ENCODE measurements at places on chromosomes 3 and 15.

DNA sequence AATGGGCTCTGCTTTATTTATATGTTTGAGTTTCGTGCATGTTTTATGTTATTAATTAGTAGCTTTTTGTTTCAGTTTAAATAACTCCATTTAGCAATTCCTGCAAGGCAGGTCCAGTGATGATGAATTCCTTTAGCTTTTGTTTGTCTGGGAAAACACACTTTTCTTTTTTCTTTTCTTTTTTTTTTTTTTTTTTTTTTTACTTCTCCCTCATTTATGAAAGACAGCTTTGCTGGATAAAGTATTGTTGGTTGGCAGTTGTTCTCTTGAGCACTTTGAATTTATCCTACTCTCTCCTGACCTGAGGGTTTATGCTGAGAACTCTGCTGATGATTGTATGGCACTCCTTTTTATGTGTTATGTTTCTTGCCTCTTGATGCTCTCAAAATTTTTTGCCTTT is 35.7 kb downstream of the TMEM39A start:
- no peak for DNase-seq

DNA sequence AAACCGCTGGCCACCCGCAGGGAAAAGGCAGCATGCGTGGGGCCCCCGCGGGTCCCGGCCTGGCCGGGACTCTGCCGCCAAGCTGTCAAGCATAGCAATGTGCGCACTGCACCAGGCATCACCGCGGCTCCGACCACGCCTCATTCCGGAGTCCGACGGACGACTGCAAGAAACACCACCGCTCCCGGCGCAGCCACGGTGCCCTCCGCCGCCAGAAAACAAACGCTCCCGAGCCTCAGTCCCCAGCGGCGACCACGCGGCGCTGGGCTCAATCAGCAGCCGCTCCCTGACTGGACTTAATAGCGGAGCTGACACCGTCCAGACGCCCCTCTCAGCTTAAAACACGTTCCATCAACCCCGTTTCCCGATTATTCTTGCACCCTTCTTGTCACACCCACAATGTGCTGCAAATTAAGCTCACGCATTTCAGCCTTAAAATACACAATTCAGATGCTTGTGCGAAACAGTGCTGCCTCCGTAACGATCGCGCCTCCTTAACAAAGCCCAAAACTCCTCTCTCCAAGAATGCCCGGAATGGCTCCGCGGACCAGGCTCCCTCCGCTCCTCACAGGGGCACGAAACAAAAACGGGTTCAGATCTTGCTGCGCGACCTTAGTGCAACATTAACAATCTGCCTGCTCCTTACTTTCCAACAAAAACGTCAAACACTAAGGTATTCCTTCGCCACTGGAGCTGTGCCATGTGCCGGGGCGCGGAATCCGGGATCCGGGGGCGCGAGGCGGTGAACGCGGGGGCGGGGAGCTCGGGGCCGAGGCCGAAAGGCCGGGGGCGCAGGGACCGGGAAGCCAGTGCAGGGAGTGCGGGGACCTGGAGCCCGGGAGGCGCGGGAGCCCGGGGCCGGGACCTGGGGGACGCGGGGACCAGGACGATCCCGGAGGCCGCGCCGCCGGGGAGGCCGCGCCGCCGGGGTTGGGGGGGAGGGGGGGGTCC is 655 bp downstream of the CYFIP1 start:
- DNase-seq = peak; percentile 54

DNA sequence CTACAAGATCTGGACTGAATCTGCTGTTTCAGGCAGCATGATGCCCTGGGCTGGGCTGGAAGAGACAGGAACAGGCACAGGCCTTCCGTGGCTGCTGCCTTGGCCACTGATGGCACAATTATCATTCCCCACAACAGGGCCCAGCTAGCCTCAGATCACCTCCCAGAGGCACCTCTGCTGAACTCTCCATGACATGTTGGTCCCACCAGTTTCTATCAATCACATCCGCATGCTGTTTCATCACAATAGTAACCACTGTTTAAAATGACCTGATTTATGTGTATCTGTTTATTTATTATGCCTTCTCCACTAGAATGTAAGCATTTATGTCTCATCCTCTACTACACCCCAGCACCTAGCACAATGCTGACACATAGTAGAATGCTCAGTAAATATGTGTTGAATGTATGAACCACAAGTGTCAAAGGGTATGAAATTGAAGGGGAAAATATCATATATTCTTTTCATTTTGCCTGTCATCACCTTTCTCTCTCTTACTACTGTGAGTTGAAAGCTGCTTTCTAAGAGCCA is 32.7 kb upstream of the ZBTB38 start:
- no peak for DNase-seq

DNA sequence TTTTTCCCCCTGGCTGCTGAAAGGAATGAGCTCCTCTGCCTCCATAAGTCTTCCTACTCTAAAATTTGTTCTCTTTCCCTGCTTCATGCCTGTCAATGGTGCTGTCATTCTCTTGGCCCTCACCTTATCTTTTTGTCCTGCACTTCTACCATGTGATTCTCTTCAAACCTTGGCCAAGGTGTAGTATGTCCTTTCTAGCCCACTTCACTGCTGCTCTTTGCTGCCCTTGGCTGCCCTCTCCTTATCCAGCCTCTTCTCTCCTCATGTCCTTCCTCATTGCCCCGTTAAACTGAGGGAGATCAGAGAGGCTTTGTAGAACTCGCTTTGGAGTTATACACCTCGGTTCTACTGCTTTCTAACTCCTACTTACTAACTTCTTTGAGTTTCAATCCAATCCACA is 19.7 kb downstream of the MINDY4B start:
- no peak for DNase-seq

DNA sequence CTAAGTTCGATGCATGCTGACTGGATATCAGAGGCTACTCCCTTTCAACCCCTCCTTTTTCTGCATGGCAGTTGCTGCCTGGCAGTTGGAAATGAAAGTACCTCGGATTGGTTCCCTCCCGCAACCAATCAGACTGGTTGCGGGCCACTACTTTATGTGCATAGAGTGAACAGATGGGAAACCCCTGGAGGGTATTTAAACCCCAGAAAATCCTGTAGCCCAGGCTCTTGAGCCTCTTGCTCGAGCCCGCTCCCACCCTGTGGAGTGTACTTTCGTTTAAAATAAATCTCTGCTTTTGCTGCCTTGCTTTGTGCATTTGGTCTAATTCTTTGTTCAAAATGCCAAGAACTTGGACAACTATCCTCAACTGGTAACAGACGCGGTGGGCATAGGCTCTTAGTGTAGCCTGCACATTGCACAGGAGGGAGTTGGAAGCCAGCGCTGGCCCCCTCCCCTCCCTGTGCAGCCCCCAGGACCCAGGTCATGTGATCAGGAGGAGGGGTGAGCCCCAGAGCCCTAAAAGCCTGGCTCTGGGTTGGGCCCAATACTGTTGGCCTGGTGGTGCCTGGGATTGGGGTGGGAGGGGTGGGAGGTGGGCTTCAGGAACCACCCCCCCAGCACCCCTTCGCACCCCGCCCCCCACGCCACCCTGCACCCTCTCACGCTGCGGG is 26.8 kb downstream of the RHCG start:
- no peak for DNase-seq

- DNase-seq = peak; percentile 80
Observed at GRCh38 chr15:85296615-85297402, 83.6 kb upstream of the AKAP13 start.

DNA sequence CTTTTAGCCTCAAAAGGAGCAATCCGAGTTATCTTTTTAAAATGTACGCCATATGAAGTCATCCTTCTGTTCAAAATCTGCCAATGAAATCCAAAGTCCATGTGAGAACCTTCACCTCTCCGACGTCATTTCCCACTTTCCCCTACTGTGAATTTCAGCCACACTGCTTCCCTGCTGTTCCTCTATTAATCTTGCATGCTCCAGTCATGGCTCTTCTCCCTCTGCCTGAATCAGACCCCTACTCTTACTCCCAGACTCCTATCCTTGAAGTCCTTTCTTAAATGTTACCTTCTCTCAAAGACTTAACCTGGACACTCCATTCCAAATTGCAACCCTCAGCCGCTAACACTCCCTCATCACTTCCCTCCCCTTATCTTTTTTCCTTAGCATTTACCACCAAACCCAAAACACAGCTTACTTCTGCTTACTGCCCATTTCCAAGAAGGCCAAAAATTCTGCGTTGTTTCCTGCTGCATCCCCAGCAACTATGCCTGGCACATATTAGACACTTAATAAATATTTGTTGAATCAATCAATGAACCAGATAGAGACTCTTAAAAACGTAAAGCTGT is 1.2 kb downstream of the NKIRAS1 start:
- DNase-seq = no peak

GRCh38 chr15:38878926-38879325 is 314.3 kb upstream of the RASGRP1 start:
- no peak for DNase-seq

DNA sequence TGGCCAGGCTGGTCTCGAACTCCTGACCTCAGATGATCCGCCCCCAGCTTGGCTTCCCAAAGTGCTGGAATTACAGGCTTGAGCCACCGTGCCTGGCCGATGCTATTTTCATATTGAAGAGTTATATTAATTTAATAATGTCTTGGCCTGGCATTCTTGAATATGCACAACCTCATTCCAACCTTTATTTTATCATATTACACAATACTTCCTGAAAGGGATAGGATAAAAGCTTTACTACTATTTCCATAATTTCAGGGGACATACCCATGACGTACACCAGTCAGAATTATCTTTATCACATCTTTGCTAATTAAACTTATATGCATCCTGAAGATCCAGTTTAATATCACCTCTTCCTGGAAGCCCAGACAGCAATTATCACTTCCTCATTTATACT is 205.3 kb downstream of the ZIC4 start:
- no peak for DNase-seq

GRCh38 chr3:64813326-64813725 is 125.5 kb upstream of the ADAMTS9 start:
- no peak for DNase-seq

- no peak for DNase-seq
Observed at GRCh38 chr15:39194106-39194830, 386.6 kb upstream of the THBS1 start.

- DNase-seq = no peak
Observed at GRCh38 chr3:130395331-130395730, 49.9 kb downstream of the COL6A5 start.

DNA sequence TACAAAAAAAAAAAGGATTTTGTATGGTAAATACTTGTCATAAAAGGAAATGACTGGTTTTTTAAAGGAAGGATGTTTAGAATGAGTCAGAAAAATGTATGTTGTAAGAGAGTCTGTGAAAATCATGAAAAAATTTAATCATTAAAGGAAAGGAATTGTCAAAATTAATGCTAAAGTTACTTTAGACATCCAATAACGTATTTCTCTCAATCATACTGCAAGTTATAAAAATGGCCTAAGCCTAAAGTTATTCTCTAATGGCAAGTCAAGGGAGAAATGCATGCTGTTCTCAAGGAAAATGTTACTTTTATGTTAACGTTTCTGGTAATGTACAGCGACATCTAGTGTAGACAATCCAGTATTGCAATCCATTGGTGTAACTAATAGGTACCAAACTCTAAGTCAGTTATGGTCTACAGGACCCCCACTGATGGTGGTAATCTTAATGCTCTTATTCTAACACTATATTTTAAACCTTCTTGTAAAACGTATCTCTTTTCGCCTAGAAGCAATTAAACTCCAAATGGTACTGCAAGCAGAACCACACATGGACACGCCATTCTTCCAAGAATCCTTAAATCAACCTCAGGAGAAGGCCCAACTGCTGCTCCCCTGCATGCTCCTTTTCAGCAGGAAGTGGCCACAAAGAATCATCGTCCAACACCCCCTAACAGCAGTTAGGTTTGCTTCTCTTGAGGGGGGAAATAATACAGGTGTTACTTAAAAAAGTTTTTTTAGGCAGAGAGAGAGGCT is 35.2 kb downstream of the NCEH1 start:
- peak; percentile 67 for DNase-seq

- no peak for DNase-seq
Observed at GRCh38 chr15:25858952-25859760, 4.0 kb downstream of the ATP10A start.

DNA sequence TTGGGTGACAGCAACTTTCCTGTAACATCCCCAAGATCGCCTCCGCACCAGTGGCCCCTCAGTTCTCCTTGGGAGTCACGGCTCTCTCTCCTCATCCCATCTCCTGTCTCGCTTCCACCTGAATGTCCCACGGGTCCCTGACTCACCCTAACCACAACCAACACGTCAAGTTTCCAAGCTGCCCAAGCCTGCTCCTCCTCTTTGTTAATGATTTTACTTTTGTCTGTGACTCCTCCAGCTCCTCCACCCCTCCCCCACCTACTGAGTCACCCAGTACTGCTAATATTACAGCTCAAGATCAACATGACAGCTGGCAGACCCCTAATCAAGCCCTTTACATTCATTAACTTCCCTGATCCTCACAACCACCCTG is 39.3 kb downstream of the BDH1 start:
- DNase-seq = peak; percentile 97

DNA sequence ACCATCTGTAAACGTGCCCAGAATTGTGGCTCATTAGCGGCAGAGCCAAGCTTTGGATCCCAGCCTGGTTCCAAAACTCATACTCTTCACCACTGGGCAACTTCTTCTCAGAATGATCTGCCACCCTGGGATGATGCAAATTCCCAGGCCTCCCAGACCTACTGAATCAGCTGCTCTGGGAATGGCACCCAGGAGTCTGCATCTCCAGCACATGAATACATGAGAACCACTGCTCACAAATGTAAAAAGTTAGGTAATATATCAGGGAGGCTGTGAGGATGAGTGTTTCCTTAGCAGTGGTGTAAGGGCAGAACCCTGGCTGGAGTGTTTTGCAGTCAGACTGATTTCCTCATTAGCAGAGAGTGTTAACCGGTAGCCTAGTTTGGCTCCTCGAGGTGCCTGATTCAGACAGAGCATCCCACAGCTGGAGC is 94.2 kb downstream of the LIPC start:
- DNase-seq = no peak

DNA sequence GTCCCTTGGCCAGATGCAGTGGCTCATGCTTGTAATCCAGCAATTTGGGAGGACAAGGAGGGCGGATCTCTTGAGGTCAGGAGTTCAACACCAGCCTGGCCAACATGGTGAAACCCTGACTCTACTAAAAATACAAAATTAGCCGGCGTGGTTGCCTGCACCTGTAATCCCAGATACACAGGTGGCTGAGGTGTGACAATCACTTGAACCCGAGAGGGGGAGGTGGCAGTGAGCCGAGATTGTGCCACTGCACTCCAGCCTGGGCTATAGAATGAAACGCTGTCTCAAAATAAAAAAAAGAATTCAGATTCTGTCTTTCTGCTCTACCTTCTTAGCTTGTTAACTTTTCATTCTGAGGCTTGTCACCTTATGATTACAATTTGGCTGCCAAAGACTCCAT is 22.1 kb downstream of the MYO5A start:
- DNase-seq = no peak

DNA sequence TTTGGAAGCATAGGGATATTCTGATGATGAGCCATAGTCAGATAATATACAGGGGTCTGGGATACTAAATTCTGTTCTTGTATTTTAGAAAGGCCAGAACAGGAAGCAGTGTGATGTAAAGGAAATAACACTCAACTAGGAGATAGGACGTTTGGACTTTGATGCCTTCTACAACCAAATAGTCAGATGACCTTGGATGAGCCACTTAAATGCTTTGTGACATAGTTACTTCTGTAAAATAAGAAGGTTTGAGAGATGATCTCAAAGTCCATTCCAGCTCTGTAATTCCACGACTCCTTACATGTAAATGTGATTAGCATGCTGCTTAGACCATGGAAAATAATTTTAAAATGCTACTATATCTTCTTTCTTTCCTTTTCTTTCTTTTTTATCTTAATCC is 29.5 kb upstream of the CCDC54 start:
- DNase-seq = no peak

- no peak for DNase-seq
Observed at GRCh38 chr15:95284933-95285421, 1045.5 kb upstream of the NR2F2 start.

All from ACHN (cell line).